B cell (primary cell): ENCODE measurements at places on chromosomes 7 and 10. TPM values are rescaled to one million over a fixed set of nuclear protein-coding genes. Genes with fewer than 3 reads are reported as not detected.

ZNF239 gene
- 5.9 and 7.6 TPM in 2 replicates for total RNA-seq

STEAP1 gene
- total RNA-seq, result 0.32 TPM in 1 of 2 replicates, not detected in the other

ITIH5 gene
- total RNA-seq, result not detected in 2 replicates

OPN1SW gene
- total RNA-seq, result not detected in 2 replicates

NPFFR1 gene
- total RNA-seq, result not detected in 2 replicates

SLC39A12 gene
- total RNA-seq, result not detected in 2 replicates

FFAR4 gene
- not detected in 2 replicates for total RNA-seq

RHOBTB1 gene
- 0.07 and 1.1 TPM in 2 replicates for total RNA-seq

SLK gene
- 22.6 and 24.5 TPM in 2 replicates for total RNA-seq

CDHR1 gene
- 1.3 and 1.7 TPM in 2 replicates for total RNA-seq

SPDYE3 gene
- total RNA-seq, result not detected in 2 replicates

HYCC1 gene
- total RNA-seq, result 39.6 and 40.8 TPM in 2 replicates

MYO1G gene
- 104 and 107 TPM in 2 replicates for total RNA-seq

CC2D2B gene
- 1.2 and 2.1 TPM in 2 replicates for total RNA-seq

INSYN2A gene
- total RNA-seq, result not detected in 2 replicates

CYP17A1 gene
- total RNA-seq, result not detected in 2 replicates

SYT15B gene
- total RNA-seq, result not detected in 2 replicates

GRID2IP gene
- total RNA-seq, result 1.7 TPM in 2 replicates

OR2F1 gene
- total RNA-seq, result not detected in 2 replicates

NME8 gene
- total RNA-seq, result not detected in 2 replicates

DHTKD1 gene
- 72.3 and 77.0 TPM in 2 replicates for total RNA-seq

CDK14 gene
- total RNA-seq, result 167 and 174 TPM in 2 replicates

FOXP2 gene
- not detected in 2 replicates for total RNA-seq

UTF1 gene
- total RNA-seq, result 0.25 TPM in 1 of 2 replicates, not detected in the other

PRPS1L1 gene
- not detected in 2 replicates for total RNA-seq

IQUB gene
- total RNA-seq, result 0.12 and 0.27 TPM in 2 replicates

STEAP4 gene
- not detected in 2 replicates for total RNA-seq

CTAGE6 gene
- total RNA-seq, result 1.9 TPM in 2 replicates

PAPOLB gene
- total RNA-seq, result 0.07 TPM in 1 of 2 replicates, not detected in the other

LIPN gene
- not detected in 2 replicates for total RNA-seq

TET1 gene
- 1.1 and 1.4 TPM in 2 replicates for total RNA-seq

ZNF138 gene
- 23.0 and 26.6 TPM in 2 replicates for total RNA-seq

ACTL6B gene
- not detected in 2 replicates for total RNA-seq

FXYD4 gene
- total RNA-seq, result not detected in 2 replicates
